Cardiac septum (tissue), 1 donor: ENCODE measurements at places on chromosomes 11 and 22. TPM values are rescaled to one million over a fixed set of nuclear protein-coding genes. Genes with fewer than 3 reads are reported as not detected.

DNA sequence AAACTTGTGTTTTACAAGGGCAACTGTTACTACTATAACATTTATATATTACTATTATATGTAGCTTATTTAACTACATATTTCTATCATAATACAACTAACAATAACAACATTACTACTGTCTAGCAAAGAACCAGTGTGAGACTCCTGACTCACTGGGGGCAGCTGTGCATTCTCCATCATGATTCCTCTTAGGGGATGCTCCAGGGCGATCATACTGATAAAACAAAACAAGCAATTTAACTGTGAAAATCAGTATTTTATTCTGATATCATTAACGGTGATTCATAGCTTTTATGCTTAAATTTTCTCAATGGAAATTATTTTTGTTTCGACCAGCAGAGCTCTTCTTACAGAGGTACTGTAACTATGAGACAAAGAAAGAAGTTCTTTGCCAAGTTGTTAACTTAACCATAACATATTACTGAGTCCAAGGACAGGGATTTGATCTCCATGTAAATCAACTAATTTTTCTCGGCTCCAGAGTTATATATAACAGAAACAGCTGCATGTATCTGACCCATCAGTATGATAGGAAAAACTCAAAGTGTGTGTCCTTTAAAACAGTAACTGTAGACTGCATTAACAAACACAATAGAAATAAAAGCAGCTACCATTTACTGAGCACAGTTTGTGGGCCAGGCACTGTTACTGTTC lies 24.8 kb upstream of the FNBP4 start:
- DNase-seq: no peak

The KRTAP5-9 gene
- not detected for total RNA-seq

DNA sequence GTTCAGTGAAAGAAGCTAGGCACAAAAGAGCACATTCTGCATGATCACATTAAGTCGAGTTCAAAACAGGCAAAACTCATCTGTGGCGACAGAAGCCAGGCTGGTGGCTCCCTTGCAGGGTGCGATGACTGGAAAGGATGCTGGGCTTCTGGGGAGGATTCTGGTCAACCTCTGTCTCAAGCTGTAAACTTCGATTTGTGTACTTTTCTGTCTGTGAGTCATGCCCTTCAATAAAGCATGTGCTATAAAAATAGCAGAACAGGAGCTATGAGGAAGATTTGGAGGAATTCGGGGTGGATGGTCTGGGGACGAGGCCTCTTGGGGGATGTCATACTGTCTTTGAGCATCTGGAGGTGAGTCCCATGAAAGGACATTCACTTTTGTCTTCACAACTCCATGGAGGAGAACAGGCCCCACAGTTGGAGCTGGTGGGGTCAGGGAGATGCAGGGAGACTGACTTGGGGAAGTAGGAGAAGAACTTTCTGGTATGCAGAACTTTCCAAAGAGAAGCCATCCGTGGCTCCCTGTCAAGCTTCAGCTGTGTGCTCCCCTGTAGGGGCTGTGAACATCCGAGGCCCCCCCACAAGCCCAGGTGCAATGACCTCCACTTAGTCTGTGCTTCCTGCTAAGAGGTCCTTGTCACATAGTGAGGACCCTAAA lies 77.8 kb upstream of the LINC01488 start:
- no peak for DNase-seq

The SYT12 gene
- total RNA-seq: 2.2 TPM

DNA sequence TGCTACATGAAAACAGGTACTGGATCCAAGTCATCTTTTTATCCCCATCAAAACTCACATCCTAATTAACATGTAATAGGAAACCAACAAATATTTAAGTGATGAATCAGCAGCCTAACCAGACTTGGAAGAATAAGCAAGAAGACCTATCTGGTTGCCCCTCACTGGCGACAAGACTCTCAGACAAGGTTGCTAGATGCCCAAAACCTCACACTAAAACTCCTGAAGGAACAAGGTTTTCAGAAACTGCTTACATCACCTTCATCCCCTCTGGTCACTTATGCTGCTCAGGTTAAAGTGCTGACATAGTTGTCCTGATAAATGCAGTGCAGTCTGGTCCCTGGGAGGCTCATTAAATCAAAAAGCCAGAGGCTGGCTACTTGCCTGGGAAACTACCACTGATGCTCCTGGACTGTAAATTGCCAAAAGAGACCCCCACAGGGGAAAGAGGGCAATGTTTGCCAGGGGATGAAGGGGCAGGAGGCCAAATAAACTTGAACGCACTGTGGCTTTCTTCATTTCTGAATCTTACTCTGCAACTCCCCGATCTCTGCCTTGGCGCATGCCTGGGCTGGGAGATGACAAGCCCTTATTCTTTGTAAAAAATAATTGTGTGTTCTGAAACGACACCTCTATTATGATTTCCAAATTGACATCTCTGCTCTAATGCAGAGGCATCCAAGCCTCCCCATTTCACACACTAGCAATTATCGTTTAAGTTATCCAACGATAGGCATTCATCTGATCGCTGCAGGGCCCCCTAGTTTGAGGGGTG lies 72.7 kb downstream of the AMBRA1 start:
- DNase-seq: no peak

DNA sequence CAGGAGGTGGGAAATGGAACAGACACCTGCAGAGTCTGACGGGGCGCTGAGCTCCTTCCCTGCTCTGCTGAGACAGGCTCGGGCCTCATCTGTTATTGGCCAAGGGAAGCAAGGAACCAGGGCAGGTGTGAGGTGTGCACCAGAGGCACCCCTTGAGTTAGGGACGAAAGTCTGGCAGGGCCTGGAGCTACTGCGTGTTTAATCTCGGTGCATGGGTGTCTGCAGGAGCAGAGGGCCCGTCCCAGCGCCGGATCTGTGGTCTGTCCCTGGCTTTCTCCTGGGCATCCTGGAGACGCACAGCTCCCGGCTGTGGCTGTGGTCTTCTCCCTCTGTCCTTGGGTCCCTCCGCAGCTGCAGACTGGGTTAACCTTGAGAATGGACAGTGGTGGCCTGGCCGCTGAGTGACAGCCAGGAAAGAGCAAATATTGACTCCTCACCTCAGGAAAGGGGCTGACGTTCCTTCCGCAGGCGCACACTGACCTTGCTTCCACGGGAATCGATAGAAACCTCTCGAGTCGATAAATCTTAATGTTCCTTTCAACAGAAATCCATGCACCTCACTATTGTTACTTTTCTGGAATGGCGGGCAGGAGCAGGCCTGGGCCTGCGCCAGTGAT lies 975.6 kb downstream of the BRD1 start:
- DNase-seq: no peak

The DBX1 gene
- total RNA-seq: not detected

The ISX gene
- total RNA-seq: not detected

DNA sequence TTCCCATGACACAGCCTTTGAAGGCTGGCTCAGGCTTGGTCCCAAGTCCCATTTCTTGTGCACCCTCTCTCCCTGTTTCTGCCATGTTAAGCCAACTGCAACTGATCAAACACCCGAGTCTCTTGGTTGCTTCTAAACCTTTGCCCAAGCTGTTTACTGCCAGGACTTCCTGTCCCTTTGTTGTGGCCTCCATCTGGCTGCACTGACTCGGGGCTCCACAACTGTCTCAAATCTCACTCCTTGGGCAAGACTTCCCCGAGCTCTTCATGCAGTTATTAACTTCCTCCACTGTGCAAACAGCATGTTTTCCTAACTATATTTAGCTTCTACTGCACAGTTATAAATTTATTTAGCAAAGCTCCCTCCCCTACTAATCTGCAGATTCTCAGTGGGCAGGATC lies 4.3 kb downstream of the VPREB1 start:
- no peak for DNase-seq
